ENCODE measurements at places on chromosomes 16 and 17.

- no peak for DNase-seq
Measured at GRCh38 chr16:89117227-89117974, 23.7 kb downstream of the ACSF3 start.

GRCh38 chr17:57441270-57441600 lies 184.9 kb downstream of the MSI2 start:
- no peak for DNase-seq

GRCh38 chr17:72466606-72467005 lies 345.8 kb downstream of the SOX9 start:
- no peak for DNase-seq

- DNase-seq, result no peak
Measured at GRCh38 chr17:38636054-38636453, 30.3 kb upstream of the SRCIN1 start.

GRCh38 chr17:16980813-16981731 lies 9.2 kb upstream of the TNFRSF13B start:
- peak; percentile 100 for DNase-seq

- DNase-seq, result peak; percentile 13
Measured at GRCh38 chr17:73278465-73279453, 17.1 kb upstream of the CPSF4L start.

GRCh38 chr16:74757349-74757748 lies 17.3 kb downstream of the FA2H start:
- no peak for DNase-seq

- DNase-seq, result no peak
Measured at GRCh38 chr16:50606431-50607050, 58.3 kb downstream of the NKD1 start.

- DNase-seq, result no peak
Measured at GRCh38 chr16:49547448-49547847, 173.8 kb downstream of the C16orf78 start.

DNA sequence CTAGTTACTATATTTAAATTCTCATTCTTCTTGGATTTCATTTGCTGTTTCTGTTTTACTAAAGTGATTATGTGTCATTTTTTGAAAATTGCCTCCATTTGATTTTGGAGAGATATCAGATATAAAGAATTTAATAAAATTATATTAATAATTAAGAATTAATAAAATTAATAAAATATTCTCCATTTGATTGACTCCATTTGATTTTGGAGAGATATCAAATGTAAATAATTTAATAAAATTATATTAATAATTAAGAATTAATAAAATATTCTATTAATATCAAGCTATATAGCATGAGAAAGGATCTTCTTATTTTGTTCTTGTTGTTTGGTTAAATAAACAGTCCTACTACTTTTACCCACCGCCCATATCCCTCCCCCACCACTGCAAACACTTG lies 23.0 kb downstream of the STXBP4 start:
- no peak for DNase-seq

- DNase-seq, result no peak
Measured at GRCh38 chr17:74282587-74283370, 8.7 kb downstream of the DNAI2 start.

DNA sequence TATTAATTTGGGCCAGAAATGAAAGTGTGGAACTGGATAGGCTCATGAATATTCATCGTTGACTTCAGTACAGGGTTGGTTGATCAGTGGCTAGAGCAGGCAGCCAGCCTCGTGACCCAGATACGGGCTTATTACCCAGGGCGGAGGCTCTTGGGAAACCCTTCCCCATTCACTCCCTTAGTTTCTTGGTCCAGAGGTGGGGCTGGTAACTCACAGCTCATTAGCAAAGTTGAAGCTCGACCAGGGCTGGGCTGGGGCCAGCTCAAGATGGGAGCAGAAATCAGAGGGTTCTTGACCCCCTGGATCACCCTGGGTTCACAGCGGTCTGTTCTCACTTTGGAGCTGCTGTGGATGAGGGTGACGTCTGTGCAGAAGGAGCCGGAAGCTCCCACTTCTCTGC lies 44.6 kb upstream of the GSE1 start:
- no peak for DNase-seq

DNA sequence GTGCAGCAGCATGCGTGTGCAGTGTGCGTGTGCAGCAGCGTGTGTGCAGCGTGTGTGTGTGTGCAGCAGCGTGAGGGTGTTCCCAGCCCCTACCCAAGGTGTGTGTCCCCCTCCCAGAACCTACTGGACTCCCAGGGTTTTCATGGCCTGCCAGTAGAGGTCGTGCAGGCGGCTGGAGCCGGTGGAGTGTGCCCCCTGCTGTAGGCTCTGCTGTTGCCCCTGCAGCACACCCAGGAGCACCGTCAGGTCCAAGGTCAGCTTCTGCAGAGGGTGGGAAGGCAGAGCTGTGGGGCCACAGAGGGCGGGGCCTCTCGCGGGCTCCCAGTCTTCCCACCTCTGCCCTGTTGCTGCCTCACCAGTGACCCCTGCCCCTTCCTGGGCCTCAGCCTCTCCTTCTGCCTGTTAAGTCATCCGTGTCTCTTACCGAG lies 14.9 kb downstream of the MYBBP1A start:
- no peak for DNase-seq

DNA sequence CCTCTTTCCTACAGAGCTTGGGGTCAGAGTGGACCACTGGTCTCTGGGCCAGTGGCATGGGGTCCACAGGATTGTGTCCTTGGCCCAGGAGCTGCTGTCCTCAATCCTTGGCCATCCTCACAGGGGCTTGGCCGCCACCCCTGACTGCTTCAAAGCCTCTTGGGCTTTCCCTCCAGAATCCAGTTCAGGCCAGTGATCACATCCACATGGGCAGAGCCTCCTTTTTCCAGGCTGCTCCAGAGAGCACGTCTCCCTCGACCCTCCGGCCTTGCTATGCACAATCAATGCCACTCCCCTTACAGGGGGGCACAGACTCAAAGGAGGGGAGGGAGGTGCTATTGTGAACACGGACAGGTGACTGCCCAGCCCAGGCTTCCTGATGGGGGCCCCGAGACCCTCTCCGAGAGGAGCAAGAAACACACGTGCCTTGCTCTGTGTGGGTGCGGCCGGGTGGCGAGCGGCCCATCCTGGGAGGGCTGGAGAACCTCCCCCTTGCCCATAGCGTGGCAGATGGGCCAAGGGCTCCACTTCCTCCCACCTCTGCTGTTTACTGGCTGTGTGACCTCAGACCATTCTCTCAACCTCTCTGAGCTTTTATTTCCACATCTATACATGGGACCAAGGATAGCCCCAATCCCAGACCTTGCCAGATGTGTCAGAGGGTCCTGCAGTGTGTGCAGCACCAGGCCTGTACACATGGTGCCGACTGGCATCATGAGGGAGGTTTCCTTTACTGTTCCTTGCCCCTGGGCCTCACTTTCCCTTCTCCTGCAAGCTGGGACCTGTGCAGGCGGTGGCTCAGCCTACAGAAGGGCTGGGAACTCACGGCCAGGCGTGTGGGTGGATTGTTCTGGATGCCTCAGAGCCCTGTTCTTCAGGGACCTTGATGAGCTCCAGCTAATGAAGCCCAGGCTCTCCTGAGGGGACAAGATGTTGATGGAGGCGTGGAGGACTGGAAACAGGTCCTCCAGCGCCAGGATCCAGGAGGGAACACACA lies 229.0 kb upstream of the GSE1 start:
- DNase-seq, result no peak

DNA sequence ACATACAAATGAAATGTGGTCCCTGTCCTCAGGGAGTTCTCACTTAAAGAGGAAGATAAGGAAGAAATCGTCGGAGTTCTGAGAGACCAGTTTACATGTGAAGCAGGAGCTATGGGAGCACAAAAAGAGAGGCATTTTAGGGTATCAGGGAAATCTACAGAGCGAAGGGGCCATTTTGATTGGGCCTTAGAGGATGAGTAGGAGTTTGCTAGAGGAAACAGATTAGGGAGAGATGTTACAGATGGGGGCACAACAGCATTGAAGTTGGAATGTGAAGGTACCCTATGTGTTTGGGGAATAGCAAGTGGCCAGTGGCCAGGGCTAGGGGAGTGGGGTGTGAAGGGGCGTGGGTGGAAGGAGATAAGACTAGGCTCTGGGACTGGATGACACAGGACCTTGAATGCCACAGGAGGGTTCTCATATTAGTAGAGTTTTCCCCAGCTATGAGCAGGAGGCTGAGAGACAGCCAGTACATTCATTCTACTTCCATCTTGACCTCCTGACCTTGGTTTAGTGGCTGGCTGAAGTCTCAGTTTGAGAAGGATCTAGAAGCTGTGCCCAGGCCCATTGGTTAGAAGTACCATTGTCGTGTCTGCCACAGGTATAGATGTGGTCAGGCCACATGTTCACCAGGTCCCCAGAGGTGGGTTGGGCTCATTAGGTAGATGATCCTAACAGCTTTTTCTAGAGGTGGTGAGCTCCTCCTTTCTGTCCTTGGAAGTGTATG lies 34.8 kb downstream of the CPNE2 start:
- no peak for DNase-seq

GRCh38 chr17:1577182-1577581 lies 14.6 kb upstream of the PITPNA start:
- DNase-seq, result no peak

DNA sequence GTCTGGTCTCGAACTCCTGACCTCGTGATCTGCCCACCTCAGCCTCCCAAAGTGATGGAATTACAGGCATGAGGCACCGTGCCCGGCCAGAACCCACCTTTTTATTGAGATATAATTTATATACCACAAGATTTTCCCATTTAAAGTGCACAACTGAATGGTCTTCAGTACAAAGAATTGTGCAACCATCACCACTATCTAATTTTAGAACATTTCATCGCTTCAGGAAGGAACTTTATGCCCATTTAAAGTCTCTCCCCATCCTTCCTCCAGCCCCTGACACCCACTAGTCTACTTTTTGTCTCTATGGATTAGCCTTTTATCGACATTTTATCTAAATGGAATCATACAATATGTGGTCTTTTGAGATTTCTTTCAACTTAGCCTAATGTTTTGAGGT lies 25.4 kb upstream of the HELZ start:
- no peak for DNase-seq

DNA sequence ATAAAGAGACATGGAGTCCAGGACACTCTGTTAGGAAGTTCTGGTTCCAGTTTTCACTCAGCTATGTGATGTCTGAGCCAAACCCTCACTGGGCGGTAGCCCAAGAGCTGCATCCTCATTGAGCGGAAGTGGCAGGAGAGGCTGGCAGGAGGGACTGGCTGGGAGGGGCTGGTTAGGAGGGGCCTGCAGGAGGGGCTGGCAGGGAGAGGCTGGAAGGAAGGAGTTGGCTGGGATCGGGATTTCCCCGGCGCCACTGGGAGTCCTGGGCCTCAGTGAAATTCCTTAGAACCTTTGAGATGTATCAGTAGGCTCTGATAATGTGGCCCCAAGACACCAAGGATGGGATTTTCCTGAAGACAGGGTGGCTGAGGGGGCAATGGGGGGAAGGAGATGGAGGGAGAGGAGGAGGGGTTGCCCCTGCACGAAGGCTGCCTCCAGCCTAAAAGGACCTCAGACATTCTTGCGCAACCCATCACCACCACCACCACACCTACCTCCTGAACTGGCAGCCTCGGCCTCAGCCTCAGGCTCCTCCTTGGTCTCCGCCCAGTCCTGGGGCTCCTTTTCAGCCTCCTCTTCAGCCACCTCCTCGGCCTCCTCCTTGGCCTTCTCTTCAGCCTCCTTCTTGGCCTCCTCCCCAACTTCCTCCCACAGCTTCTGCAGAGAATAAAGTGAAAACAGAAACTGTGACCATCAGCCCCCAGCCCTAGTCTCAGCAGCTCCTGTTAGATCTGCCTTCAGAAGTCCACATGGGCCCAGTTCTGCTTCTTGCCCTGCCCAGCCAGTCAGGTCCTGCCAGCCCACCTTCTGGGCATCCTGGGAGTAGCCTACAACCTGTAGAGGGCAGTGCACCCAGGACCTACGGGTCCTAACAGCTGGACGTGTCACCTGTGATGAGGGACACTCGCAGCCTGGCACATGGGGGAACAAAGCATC lies 31.7 kb downstream of the CNGB1 start:
- DNase-seq, result no peak

DNA sequence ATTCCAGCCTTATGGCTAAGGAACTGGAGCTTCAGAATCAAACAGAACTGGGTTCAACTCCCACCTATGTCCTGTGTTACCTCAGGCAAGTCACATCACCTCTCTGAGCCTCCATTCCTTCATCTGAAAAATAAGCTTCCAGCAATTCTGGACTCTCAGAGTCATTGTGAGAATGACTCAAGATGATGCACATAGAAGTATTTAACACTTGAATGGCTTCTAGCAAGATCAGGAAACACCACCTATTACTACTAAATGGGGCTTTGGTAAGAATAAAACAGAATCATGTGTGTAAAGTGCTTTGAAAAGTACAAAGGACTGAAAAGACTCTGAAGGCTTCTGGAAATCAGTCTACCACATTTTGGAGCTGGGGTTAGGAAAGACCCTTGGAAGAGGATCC lies 30.8 kb upstream of the CALB2 start:
- no peak for DNase-seq

All from SHP77 (cell line).